ENCODE measurements at places on chromosomes 16 and 17.

DNA sequence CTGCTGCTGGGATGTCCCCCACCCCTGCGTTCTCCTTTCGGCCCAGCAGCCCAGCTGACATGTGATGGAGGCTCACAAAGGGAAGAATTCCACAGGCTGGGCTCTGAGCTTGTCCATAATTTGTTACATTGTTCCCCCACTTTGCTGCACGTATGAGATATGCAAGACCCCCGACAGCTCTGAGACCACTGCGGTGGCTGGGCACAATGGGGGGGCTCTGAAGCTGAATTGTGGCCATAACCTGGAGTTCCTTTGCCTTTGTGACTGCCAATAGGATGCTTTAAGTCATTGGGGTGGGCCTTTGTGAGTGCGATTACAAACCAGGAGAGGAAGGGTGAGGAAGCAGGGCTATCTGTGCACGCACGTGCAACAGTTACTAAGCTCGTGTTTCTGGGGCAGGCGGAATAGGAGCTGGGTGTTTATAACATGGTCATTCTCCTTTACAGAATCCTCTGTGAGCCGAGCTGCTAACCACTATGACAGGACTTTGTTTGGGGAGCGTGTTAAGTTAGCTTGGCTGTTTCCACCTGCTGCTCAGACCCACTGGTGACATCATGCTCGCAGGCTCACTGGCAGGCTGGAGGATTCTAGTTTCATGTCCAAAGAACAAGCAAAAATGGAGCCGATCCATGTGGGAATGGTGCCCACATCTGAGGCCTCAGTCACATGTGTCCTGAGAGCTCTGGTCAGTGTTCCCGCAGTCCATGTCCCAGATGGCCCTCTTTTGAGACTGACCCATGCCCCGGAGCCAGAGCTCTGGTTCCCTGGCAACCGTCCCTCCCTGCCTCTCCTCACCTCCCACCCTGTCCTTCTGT, 208.3 kb upstream of the SALL1 start:
- DNase-seq = no peak

DNA sequence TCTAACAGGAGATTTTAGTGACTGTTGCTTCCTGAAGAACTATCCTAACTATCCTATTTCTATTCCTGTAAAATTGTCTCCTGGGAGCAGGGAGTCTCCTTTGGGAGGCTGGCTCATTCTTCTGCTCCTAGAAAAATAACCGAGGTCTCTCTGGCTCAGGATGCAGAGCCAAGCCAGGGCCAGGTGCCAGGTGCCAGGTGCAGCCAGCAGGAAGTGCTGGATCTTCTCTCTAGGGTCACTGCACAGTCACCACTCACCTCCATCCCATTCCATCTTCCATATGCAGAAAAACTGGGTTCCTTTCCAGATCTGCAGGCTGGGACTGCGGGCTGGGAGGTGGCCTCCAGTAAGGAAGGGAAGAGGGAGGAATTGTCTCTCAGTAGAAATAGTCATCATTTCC, 3.8 kb upstream of the TMC7 start:
- no peak for DNase-seq

- no peak for DNase-seq
Measured at GRCh38 chr17:72566671-72567484, 446.1 kb downstream of the SOX9 start.

DNA sequence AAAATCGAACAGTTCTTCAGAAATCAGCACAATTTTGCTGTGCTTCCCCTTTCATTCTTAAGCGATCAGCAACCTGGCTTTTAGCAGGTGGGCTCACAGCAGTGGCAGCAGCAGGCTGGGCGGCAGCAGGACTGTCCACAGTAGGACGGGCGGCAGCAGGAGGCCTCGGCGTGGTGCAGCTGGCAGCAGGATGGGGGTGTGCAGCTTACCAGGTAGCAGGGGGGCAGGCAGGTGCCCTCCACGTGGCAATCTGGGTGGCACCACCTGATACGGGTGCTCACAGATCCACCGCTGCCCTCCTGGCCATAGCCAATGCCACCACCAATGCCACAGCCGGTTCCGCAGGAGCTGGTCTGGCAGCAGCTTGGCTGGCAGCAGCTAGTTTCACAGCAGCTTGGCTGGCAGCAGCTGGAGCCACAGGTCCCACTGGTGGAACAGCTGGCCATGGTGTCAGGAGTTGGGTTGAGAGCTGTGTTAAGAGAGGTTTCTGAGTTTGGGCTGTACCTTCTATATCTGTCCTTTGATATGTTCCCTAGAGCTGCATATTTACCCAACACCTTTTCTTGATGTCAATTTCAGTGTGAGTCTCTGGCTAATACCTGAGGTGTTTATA, at the start of gene KRTAP1-4:
TSS of gene KRTAP1-4 (minus strand) at position 563 of the 613 bp plus-strand sequence. CDS start at position 446, 117 bp downstream.
- DNase-seq = no peak

- no peak for DNase-seq
Measured at GRCh38 chr17:41315814-41316445, 420 bp upstream of the KRTAP17-1 start.

DNA sequence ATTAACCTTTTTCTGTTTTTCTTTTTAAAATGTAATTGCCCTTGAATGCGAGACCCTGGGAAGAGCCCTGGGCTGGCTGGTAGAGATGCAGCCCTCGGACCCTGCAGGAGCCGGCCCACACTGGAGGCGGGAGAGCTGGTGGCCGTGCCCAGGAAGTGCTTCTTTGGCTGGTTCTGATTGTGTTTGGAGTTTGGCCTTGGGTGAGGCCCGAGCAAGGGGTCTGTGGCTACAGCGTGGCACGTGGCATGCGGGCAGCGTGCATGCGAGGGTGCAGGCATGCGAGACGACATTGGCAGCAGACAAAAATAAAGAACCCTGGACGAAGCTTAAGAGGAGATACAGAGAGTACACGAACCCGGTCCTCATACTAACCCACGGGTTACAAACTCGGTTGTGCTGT, 49.7 kb downstream of the PRMT7 start:
- DNase-seq = no peak

DNA sequence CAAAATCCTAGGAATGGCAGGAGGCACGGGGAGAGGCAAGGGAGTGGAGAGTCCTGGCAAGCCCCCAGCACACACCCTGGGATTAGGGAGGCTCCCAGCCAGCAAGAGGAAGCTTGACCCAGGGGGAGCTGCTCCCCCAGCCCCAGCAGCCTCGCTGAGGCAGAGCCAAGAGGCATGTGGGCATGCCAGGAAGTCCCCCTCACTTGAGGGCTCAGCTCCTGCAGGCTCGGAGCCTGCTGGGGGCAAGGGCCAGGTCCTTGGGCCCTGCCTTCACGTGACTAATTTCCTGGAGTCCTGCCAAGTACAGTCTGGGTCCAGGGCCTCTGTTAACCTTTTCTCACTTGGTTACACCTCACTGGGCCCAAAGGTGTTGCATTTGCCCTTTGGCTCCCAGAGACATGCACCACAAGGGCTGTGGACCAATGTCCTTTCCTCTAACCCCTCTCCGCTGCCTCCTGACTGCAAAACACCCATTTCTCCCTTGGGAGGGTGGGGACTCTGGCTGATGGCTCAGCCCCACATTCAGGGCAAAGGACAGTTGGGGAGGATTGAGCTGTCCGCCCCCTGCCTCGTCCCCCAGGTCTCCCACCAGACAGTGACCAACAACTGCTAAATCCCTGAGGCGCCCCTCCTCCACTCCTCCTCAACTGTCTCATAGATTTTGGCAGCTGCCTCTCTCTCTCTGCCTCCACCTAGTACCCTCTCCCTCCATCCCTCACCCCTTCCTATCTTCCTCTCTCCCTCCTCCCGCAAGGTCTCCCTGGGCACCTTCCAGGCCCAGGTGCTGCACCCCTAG, 4.4 kb upstream of the SLC47A2 start:
- no peak for DNase-seq

GRCh38 chr17:3836551-3836950, 9.5 kb downstream of the NCBP3 start:
- no peak for DNase-seq

DNA sequence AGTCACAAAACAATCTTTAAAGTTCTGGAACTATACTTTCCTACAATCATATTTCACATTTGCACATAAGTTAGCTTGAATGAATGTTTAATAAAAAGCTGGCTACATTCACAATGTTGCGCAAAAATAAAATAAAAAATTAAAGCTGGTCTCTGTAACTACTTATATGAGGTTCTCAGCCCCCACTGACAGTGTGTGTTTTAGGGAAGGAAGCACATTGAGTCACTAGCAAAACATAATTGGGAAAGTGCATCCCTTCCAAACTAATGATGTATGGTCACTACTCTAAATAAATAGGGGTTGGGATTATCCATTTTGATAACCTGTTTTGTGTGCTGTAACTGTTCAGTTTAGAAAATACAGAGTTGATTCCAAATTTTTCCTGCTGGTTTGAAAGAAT, 251.9 kb downstream of the IRX3 start:
- no peak for DNase-seq

DNA sequence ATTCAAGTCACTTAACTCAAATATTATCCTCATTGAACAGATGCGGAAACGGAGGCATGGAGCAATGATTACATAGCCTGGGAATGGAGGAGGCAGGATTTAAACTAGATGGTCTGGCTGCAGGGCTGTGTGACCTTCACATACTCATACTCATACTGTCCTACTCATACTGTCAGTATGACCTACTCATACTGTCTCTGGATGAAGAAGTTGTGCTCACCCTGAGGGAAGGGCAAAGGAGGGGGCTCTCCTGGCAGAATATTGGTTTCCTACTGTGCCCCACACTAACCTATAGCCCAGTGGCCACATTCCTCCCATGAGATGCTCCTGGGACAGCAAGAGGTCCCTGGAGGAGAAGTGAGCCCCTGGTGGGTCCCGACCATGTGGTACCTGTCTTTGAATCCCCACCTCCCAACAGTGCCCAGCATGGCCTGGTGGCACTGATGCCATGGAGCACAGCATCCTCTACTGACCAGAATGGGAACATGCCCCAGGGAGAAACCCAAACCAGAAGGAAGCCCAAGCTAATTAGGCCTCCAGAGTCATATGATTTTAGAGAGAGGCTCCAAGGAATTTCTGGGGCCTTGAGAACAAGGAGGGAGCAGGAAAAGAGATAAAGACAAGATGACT, 197.3 kb upstream of the SDK2 start:
- DNase-seq = no peak

Measured in GM12892 (cell line).